ENCODE measurements at places on chromosomes 7 and 10.

DNA sequence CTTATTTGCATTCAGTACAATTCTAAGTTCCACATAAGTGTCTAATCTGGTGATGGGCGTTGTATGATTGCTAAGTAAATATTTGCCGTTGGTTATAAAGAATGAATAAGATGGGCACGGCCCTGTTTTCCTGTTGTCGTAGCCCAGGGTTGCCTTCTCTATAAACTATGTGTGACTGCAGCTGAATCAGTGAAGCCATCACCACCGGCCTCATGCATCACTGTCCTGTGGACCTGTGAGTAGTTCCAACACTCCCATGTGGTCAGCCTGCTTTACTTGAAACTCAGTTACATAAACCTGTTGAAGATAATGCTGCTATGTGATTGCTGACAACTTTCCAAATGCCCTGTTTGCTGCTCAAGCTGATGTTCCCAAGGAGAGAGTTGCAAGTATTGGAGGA is 21.6 kb upstream of the KLF6 start:
- DNase-seq = peak; percentile 35

GRCh38 chr7:8152489-8153192 is 109.3 kb downstream of the ICA1 start:
- DNase-seq = no peak

GRCh38 chr10:99396471-99396870 is 34.0 kb downstream of the GOT1 start:
- no peak for DNase-seq

DNA sequence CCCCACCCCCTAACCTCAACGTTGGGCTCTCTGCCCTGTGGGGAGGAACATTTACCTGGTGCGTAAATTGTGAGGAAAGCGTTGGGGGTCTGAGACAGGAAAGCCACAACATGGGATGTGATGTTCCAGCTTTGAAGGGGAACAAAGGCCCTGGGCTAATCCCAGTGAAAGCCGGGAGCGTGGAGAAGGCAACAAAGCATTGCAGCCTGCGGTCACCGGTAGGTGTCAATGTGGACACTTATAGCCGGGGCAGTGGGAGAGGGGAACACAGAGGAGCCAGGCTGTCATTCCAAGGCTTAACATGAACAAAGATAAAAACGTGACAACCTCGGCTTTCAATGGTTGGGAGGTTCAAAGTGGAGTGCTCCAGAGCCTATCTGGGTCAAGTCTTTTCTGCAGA is 12.7 kb downstream of the PTF1A start:
- no peak for DNase-seq

- DNase-seq = no peak
These were observed 22.1 kb upstream of the HERPUD2 start for GRCh38 chr7:35717013-35717412.

DNA sequence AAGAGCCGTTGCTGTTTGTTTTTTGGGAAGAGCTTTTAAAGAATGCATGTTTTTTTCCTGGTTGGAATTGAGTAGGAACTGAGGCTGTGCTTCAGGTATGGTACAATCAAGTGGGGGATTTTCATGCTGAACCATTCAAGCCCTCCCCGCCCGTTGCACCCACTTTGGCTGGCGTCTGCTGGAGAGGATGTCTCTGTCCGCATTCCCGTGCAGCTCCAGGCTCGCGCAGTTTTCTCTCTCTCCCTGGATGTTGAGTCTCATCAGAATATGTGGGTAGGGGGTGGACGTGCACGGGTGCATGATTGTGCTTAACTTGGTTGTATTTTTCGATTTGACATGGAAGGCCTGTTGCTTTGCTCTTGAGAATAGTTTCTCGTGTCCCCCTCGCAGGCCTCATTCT is 31.6 kb downstream of the PFKFB3 start:
- no peak for DNase-seq

DNA sequence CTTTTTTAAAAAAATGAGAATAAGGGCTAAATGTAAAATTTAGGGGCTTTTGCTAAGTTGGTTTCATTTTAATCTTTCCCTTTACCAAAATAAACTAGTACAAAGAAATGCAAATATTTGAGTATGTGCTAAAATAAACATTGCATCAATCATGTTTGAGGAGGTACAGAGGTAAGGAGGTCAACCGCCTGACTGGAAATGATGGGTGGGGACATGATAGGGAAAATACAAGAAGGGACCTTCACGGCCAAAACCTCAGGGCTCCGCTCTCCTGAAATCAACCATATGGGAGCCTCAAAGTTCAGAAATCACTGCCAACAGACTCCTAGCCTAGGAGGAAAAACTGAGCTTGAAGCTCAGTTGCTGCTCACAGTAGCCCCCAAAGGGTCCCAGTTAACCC is 207.6 kb downstream of the AHR start:
- no peak for DNase-seq

DNA sequence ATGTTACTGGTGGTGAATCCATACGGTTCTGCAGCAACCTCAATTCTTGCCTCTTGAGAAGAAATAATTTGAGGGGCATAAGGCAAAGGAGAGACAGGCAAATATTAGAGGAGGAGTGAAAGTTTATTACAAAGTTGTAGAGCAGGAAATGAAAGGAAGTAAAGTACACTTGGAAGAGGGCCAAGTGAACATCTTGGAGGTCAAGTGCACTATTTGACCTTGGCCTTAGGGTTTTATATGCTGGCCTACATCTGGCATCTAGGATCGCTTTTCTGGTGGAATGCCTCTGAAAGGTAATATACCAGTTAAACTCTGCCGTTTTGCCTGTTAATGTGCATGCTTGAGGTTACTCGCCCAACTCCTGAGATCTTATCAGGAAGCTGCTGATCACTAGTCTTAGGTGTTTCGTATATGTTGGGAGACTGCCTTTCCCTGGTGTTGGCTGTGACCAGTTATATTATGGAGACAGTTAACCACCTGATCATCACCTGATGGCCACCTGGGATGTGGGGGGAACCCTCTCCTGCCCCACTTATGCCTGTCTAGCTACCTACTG is 66.1 kb upstream of the CYP2C18 start:
- no peak for DNase-seq

DNA sequence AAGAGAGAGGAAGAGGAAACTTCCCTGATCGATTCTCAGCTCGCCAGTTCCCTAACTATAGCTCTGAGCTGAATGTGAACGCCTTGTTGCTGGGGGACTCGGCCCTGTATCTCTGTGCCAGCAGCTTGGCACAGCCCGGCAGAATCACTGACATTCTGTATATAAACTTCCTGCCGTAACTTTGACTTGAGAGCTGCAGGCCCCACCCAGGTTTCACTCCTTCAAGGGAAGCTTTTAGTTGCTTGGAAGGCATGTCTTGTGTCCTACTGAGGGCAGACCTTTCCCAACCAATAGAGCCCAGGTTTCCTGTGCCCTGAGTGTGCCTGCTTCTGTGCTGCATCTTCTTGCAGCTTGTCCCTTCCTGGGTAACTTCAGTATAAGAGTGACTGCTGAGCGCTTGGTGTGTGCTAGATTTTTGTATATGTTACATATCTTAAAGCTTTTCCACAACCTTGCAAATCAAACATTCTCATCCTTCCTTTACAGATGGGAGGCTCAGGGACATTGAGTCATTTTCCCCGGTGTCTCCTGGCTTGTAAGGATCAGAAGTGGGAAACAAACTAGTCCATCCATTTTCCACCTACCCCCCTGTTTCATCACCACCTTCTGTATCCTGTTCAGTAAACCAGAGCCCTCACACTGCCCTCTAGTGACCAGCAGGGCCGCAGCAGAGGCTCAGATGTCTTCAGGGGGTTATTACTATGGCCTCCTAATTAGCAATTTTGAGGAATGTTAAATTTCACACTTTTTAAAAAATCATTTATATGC is 225.2 kb upstream of the PRSS58 start:
- DNase-seq = peak; percentile 66

DNA sequence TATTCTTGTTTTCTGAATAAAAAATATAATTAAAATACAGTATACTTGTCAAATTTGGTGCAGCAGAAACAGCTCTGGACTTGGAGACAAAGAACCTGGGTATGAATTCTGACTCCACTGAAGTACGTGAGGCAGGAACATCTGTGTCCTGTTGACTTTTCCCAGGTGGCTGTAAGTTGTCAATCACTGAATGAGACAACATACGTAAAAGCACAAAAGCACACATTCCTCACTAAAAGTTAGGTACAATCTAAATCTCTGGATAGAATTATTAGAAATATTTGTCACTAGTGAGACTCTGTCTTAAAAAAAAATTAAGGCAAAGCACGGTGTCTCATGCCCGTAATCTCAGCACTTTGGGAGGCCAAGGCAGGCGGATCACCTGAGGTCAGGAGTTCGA is 18.1 kb downstream of the CFAP58 start:
- DNase-seq = no peak

GRCh38 chr7:156472267-156472666 is 168.3 kb upstream of the RNF32 start:
- no peak for DNase-seq

DNA sequence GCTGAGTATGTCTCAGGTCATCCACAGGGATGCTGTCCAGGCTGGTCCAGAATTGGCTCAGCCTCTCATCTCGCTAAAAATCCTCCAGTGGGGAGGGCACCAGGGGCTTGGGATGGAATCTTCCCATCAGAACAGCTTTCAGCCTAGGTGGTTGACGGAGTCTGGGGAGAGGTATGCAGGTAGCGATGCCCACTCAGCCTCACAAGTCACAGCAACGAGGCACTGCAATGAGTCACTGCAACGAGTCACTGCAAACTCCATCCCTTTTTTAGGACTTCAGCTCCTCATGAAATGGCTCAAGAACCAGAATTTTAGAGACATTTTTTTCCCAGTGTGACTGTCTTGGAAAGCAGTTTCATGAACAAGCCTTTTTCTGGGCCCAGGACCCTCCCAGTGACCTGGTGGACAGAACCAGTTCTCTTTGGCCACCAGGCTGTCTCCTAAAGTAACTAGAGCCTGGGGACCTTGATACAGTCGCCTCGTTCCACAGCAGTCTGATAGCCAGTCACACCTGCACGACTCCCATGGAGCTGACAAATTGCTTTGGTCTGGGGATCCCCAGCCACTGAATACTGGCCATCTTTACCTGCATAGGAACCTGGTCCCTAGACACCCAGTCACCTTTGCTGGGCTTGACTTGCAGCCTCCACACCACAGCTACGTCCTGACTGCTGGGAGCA is 41.3 kb upstream of the PPP2R2D start:
- no peak for DNase-seq

GRCh38 chr10:5583525-5584175 is 58.9 kb downstream of the CALML3 start:
- no peak for DNase-seq

DNA sequence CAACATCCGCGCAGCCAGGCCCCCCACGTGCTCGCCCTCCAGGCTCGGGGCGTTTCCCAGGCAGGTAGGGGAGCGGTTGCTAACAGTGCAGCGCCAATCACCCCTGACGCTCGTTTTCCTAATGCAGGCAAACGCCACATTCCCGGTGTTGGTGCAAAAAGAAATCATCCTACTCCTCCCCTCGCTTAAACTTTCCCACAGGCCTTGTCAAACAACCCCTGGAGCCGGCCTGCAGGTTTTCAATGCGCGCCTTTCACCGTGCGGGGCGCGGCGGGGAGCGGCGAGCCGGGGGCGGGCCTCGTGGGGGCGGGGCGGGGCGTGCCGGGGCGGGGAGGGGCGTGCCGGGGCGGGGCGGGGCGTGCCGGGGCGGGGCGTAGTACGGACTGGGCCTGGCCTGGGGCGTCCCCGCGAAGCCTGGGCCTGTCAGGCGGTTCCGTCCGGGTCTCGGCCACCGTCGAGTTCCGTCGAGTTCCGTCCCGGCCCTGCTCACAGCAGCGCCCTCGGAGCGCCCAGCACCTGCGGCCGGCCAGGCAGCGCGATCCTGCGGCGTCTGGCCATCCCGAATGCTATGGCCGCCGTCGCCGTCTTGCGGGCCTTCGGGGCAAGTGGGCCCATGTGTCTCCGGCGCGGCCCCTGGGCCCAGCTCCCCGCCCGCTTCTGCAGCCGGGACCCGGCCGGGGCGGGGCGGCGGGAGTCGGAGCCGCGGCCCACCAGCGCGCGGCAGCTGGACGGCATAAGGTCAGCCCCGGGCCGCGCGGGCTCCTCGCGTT is at the start of gene ECHDC3:
Gene ECHDC3, plus strand, starts transcription at position 374 of the 770 bp plus-strand sequence. Its CDS starts 195 bp downstream, at position 569.
- peak; percentile 35 for DNase-seq

DNA sequence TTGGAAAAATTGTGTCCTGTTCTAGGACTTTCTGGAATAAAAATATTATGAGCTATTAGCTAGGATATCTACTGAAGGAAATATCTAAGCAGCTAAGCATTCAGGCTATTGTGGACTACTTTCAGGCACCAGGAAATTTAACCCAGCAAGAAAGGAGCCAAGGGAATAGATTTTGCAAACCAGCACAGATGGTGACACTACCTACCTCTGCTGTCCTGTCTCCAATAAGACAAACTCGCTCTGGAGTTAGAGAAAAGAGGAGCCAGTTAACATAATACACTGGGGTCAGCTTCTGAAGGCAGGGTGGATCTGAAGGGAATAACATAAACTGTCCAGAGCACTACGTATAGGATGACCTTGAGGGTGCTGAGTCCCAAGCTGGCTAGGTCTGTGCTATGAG is 223.7 kb upstream of the PRSS58 start:
- DNase-seq = no peak

DNA sequence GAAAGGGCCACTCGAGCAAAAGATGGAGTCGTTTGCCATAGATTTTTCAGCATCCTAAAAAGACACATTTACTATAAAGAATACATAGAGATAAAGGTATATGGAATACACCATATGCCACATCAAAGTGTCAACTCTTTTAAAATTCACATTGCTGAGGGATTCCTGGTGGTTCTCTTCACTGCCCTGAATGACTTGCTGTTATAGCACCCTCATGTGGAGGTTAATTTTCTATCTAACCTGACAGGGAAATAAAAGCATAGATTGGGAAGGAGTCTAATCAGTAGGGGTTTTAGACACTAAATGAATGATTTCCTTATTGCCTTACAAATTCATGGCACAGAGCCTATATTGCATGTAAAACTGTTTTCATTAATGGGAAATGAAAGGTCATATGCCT is 25.9 kb downstream of the DNAH11 start:
- DNase-seq = no peak

DNA sequence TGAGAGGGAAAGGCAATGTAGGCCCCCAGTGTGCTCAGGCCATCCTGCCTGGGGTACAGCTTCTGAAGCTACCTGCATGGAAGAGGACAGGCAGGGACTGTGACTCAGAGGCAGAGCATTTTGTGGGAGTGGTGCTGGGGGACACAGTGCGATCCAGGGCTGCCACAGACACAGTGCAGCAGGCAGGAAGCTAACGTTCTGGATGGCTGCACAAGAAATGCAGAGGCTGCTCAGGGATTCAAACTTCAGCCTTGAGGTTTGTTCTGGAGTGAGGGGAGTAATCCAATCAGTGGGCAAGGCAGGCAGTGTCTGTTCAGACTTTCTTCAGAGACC is 648.0 kb upstream of the IGFBP3 start:
- no peak for DNase-seq

DNA sequence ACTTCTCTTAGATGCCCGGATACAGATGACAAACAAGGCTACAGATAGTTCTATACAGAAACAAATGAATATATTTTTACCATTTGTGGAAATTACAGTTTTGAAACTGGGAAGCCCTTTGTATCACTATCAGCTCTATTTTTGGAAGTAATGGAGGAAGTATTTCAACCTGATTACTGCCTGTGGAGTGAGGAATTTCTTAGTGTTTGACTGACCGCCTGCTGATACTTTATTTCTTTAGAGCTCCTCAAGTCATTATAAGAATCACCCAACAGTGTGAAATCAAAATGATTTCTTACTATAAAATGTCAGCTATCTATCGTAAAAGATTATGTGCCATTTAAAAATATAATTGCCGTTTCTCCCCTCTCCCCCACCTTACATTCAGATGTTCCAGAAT is 290.9 kb downstream of the SDK1 start:
- no peak for DNase-seq

- DNase-seq = no peak
These were observed 5.1 kb downstream of the CACNA2D1 start for GRCh38 chr7:82438521-82438920.

- DNase-seq = no peak
These were observed 13.2 kb downstream of the ERVW-1 start for GRCh38 chr7:92464515-92464914.

Data from activated naive CD4-positive, alpha-beta T cell treated with Interleukin-2 at 50 U/mL for 16 hours (primary cell).